ENCODE measurements at places on chromosomes 7 and 10.

DNA sequence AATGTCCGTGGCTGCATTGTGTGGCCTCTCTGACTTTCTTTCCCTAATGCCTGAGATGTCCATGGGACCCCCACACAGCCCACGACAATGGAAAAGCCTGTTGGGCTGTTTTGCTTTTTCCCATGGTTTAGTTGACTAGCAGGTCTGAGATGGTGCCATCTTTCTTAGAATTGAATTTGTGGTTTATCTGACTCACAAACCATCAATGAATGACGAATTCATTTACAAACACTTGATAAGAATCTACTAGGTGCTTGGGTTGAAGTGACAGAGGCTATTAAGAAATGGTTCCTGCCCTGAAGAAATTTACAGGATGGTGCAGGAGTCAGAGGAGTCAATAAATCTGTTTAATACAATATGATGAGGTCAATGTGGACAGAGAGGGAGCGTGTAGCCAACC lies 75.4 kb downstream of the OTUD1 start:
- no peak for DNase-seq

DNA sequence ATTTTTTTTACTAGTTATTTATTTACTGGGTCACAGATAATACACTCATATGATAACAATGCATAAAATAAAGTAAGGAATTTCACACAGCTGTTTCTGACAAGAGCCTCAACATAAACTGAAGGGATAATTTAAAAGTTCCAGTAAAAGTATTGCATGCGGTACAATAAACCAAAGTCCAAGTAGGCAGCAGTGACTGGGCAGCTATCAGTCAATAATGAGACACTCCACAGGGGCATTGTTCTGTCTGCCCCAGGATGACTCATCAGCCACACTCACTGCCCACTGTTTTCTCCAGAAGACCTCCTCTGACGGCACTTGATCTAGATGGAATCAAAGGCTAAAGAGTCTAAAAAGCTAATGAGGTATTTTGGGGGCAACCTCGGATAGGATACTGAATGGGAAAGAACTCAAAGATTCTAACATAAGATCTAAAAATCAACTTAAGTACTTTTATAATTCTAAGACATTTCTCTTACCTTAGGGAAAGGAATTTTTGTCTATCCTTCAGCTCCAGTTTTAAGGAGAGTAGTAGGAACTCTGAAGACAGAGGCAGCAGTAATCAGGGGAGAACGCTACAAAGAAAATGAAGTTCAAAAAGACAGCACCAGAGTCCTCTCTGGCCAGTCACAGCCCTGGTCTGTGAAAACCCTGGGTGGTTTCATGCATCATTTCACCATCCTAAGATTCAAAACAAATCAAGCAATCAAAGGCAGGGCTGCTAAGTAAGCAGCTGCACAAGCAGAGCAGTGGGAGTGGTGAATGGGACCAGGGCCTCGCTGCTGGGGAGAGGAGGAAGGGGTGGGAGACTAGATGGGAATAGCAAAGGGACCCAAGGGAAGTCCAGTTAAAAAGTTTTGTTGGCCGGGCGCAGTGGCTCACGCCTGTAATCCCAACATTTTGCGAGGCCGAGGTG lies 175.1 kb downstream of the AVL9 start:
- DNase-seq, result no peak

GRCh38 chr7:82264783-82265305 lies 178.7 kb downstream of the CACNA2D1 start:
- no peak for DNase-seq

DNA sequence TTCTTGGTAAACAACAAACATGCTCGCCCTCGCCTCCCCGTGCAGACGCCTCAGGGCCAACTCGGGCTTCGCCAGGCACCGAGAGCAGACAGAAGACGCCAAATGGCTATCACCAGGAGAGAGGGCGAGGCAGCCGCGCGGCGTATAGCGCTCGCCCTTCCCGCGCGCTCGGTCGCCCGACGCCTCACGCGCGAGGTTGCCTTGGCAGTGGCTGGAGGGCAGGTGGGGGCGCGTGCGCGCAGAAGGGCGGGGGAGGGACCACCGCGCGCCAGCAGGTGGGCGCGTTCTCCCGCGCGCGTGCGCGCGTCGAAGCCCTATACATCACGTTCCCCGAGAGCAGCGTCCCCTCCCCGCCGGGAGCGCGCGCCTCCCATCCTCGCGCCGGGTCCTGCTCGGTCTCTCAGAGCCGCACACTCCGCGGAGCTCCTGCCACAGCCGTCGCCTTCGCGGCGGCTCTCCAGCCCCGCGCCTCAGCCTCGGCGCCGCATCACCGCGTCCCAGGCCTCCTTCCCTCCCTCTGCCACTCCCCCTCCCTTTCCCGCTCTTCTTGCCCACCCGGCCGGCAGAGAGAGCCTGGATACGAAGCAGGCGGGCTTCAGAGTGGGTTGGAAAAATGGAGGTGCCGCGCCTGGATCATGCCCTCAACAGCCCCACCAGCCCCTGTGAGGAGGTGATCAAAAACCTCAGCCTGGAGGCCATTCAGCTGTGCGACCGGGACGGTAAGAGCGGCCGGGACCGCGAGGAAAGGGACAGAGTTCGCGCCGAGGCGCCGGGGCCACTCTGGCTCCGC lies at the start of gene PHYHIPL:
Gene PHYHIPL (plus strand): TSS at position 403 of the 790 bp plus-strand sequence. CDS start 211 bp downstream, at position 614.
- no peak for DNase-seq

DNA sequence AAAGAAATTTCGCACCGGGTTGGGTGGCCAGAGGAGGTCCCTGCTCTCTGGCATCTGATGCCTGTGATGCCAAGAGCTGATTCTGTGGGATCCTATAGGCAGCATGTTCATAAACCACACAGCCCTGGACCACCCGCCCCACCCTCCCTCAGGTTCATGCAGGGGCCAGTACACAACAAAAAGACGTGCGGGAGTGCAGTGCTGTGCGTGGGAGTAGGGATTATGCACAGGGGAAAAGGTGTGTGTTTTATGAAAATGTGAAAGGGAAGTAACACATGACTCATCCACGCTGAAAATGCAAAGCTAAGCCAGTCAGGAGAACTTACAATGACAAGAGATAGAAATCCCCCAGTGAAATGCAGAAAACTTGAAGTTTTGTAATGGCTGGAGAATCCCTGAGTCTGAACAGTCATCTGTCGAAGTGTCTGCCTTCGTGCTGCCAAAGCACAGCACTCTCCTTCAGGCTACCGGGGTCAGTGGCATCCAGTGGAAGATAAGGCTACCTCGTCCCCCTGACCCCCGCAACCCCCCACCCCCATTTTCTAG lies 1.1 kb downstream of the KIAA1217 start:
- DNase-seq, result peak; percentile 72

- peak; percentile 27 for DNase-seq
Measured at GRCh38 chr7:26188206-26188956, 12.2 kb downstream of the HNRNPA2B1 start.

GRCh38 chr10:125415006-125415633 lies 254.8 kb upstream of the CTBP2 start:
- DNase-seq, result no peak

- DNase-seq, result no peak
Measured at GRCh38 chr7:114409750-114410149, 4.9 kb upstream of the FOXP2 start.

GRCh38 chr7:146136357-146136875 lies 19.8 kb downstream of the CNTNAP2 start:
- DNase-seq, result no peak

GRCh38 chr7:4700577-4701235 lies 18.6 kb downstream of the FOXK1 start:
- DNase-seq, result peak; percentile 25

DNA sequence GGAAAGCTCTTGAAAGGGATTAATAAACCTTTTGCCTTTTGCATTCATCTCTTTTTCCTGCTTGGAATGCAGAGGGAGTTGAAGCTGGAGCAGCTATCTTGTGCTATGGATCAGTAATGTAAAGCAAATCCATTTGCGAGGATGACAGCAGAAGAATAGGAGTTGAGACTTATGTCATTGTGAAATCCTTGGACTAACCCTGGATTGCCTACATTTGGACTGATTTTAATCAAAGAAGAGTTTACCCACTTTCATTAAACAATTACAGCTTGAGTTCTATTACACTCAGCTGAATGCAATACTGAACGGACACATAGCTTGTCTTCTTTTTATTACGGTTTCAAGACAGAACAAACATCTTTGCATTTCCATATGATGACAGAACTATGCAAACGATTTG lies 362.3 kb downstream of the PHF14 start:
- no peak for DNase-seq

DNA sequence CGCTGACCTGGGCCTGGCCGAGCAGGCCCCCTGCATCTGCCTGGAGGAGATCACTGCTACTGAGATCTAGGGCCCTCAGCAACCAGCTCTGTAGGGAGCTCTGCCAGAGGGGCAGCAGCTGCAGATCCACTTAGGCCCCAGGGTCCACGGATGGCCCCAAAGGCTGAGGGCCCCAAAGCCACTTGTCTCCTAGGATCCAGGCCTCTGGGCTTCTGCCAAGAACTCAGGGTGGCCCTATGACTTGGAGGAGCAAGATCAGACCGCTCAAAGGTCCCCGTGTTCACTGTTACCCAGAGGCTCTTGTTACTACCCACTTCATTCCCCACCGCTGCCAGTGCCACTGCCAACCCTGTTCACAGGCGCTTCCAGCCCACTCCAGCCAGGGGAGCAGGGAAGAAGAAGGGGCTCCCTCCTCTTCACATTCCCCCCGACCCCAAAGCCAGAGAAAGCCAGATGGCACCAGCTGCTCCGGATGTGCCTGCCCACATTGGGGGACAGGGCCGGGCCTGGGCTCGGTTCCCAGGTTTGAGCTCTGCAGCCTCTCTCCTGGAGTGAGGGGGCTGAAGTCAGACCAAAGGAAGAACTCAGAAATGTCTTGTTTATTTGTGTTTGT lies 7.6 kb downstream of the LZTS2 start:
- DNase-seq, result no peak

DNA sequence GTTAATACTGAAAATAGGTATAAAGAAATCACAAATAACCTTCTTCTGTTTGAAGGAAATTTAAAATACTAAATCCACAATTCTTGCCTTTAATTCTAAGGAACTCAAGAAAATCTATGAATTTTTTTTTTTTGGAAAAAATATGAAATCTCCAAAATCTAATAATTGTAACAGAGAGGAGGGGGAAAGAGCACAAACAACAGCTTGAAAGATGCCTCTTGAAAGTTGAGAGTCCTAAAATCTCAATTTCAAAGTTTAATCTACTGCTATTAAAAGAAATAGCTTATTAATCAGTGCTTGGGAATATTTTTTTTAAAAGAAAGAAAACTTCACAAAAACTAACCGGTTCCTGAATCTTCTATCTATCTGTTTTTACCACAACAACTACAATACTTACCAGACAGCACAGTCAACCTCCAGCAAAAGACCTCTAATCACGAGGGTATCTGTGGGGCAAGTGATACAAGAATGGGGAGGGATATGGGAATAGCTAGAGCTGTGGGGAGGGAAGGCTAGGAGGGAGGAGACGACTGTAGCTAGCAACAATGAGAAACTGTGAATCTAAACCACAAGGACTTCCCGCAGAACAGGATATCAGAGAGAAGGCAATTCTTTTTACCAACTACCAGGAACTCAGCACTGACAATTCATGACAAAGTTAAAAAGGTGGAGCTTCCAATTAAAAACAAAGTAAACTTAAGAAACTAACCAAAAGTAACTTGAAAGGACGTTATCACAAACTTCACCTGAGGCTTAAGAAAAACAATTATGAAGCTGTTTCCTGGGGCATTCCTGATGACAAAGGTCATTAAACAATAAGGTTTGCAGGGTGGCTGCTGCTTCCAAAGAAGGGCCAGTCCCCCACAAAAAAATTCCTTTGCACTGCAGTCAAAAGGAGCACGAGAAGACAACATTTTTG lies at the start of gene USP54:
Gene USP54 (minus strand): TSS at position 462 of the 919 bp plus-strand sequence. CDS start 15,684 bp downstream, outside the sequence.
- DNase-seq, result no peak

GRCh38 chr10:34432589-34432988 lies 382.5 kb downstream of the PARD3 start:
- DNase-seq, result no peak

DNA sequence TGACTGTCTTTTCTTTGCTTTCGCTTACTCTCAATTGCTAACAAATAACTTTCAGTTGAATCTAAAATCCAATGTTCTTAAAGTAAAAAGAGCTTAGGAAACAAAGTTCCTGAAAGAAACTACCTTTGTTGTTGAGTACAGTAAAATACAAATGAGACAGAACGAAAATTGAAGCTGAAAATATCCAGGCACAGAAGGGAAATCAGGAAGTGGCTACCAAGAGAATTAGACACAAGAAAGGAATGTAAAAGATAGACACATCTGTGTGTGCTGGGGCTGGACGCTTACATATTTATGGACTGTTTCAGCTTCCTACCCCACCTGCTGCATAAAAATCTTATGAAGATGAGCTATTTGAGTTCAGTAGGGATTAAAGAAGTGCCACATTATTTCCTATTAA lies 161.7 kb upstream of the PLXDC2 start:
- DNase-seq, result no peak

DNA sequence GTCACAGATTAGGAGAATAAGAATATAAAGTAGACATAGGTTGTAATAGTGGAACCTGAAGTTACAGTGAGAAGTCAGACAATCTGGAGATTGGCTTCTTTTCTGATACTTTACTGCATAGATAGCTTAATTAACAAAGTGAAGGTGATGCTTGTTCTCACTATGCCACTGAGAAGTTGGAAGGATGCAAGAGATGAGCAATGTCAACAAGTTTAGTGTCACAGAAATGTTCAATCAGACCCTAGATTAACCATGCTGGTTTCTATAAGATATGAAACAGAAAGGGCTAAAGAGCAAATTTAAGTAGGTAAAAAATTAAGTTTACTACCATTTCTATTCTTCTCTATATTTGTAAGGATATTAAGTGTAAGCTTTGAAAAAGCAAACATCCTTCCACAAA lies 838.6 kb upstream of the SORCS1 start:
- no peak for DNase-seq

DNA sequence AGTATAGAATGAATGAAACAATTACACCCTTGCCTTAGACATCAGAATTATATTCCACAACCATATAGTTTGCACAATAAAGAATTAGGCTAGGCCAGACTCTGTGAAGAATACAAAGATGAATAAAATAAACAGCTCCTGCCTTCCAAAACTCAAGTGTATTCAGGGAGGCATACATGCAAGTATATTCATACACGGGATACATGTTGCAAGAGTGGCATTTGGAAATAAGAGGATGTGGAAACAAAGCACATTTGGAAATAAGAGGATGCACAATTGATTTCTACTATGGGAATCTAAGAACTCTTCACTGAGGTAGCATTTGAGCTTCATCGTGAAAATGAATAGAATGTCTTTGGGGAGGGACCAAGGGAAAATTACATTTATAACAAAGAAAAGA lies 27.0 kb upstream of the TMEM26 start:
- DNase-seq, result no peak
